ENCODE measurements at places on chromosomes 4 and X.

DNA sequence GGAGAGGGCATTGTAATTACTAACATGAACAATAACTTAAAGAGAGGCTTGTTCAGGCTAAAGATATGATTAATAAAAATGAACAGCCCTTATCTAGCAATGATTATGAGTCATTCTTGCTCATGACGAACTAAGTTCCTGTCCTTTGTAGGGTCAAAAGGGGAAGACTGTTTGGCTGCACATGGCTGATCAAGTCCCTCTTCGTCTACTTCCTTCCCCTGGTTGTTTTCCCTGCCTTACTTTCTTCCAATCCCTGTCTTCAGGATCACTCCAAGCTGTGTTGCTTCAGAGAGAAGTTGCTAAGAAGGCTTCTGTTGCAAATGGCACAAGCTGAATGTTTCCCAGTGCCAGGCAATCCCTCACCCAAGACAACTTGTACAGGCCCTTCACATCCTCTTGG is 115.0 kb upstream of the HS3ST1 start:
- no peak for DNase-seq

- peak; percentile 17 for DNase-seq
Observed at GRCh38 chrX:3815896-3816664, 102.6 kb upstream of the PRKX start.

DNA sequence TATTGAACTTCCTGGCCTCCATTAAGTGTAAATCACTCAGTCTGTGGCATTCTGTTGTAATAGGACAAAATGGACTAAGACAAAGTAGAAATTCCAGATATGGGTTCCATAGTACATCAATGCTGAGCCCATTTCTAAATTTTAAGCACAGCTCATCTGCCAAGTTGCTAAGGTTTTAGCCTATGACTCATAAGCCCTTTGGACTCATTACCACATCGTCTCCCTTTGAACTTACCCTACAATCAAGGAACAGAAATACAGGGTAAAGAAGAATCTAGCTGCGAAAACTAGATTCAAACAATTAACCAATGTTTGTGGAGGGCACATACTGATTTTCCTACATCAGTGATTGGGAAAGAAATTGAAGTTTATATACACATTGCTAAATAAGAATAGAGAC is 31.8 kb downstream of the NAA11 start:
- DNase-seq, result no peak

GRCh38 chr4:121119715-121120114 is 44.4 kb downstream of the TNIP3 start:
- DNase-seq, result no peak

DNA sequence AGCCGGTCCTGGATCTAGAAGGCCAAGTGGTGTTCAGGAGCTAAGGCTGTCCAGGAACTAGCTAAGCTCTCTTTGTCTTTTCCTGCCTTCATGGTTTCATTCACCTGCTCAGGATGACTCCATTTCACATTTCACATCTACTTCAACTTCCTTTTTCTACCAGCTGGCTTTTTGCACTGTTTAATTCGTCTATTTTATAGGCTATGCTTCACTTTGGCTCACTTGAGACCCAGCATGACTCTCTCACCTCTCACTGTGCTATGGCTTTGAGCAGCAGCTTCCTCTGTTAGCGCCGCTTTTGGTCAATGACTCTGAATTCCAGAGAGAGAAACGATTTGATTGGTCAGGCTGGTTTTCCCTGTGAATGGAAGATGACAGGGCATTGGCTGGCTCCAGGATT is 213.5 kb upstream of the CLNK start:
- DNase-seq, result no peak

- DNase-seq, result peak; percentile 55
Observed at GRCh38 chr4:16264798-16265197, 38.5 kb upstream of the TAPT1 start.

GRCh38 chr4:39263895-39264294 is 81.6 kb downstream of the WDR19 start:
- no peak for DNase-seq

- DNase-seq, result peak; percentile 66
Observed at GRCh38 chrX:13659063-13659462, 6.1 kb downstream of the TCEANC start.

DNA sequence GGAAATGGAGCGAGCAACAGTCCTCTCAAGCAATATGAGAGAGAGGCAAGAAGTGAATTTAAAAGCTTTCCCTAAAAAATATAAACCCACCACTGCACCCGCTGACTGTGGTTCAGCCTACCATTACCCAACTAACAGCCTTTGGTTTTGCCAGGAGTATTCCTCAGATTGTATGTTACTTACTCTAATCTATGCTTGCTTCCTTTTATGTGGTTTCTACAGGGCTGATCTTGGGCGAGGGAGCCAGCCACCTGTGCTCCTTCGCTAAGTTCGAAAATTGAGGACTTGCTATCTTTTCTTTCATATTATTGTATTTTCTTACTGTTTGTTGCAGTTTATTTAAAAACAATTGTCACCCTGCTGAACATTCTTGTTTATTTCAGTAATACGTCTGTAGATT is 101.1 kb downstream of the DDX53 start:
- no peak for DNase-seq

DNA sequence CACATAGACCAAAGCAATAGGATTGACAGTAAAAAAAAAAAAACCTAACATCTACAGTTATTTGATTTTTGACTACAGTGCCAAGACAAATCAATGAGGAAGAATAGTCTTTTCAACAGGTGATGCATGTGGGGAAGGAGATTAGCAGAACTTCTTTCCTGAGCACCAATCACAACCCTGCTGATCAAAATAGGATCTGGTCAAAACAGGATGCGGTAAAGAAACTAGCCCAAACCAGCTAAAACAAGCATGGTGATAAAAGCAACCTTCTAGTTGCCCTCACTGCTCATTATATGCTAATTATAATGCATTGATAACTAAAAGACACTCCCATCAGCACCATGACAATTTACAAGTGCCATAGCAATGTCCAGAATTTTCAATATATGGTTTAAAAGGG is 667.5 kb downstream of the GRXCR1 start:
- DNase-seq, result no peak

GRCh38 chr4:174320494-174321199 is 36.9 kb downstream of the CEP44 start:
- no peak for DNase-seq

DNA sequence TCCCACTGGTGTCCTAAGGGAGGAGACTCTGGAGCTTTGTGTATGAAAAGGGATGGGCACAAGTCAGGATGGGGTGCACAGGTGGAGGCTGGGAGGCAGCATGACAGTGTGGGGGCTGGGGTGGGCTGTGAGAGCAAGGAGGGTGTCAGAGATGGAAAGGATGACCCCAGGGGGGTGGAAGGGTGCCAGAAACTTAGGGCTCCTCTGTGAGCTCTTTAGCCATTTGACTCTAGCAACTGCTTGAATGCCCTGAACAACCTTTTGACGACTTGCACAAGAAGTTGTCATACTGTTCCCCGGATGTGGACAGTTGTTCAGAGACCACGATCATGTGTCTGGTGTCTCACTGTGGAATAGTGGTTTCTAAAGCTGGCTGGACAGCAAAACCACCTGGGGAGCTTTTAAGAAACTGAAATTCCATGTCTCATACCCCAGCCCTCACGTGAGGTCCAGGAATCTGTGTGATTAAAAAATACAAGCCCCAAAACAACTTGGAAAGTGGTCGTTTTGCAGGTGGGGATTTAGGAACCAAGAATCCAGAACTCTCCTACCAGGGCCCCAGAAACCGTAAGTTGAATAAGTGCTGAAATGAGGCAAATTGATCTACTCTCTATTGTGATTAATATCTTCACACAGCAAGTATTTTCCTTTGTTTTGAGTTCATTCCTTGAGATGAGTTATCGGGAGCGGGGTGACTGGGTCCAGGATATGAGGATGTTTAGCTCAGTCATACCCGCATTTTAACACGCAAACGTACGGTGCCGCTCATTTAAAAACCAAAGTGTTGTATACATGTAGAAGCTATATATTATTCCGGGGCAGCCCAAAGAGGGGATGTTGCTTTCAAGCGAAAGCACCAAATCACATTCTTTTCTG is 3.4 kb downstream of the RHOH start:
- DNase-seq, result peak; percentile 32

DNA sequence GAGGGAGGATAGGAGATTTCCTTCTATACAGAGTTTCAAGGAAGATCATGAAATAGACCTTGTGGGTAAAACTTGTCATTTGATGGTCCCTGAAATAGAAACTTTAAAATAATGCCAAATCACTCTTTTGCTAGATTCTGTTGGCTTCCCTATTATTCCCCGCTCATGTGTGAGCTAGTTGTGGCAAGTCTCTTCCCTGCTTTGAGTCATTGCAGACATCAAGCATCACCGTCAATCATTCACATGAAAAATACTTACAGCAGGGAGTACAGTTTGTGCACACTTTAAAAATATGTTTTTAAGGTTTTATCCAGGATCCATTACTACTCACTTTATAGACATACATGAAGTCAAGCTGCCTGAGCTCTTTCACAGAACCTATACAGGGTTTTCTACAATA is 35.2 kb upstream of the INPP4B start:
- no peak for DNase-seq

- peak; percentile 82 for DNase-seq
Observed at GRCh38 chrX:151754047-151754429, 19.5 kb downstream of the CNGA2 start.

DNA sequence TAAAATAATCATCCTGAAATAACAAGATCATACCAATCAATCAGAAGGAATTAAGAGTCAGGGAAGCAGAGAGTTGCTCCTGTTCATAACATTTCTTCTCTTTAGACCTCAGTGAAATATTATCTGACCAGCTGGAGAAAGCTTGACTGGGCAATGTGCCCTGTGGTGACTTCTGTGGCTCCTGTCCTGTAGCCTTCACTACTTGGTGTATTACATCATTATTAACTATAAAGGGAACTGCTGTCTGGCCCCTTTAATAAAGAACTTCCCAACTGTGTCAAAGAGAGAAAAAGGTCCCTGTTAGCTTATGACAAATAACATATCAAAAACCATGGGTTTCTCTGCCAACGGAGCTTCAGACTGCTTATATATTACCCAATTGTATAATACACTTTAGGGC is 18.0 kb downstream of the OPHN1 start:
- DNase-seq, result peak; percentile 80

DNA sequence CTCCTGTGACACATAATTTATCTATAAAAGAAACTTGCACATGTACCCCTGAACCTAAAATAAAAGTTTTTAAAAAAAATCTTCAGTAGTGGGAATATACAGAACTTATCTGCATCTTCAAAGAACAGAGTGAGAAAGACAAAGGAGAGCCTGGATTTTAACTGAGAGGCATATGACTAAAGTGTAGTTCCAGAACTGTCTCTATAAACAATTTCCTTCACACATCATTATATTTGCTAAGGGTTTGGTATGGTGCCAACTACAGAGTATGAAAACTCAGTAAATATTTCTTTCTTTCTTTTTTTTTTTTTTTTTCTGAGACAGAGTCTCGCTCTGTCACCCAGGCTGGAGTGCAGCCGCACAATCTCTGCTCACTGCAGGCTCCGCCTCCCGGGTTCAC is 49.9 kb upstream of the NFKB1 start:
- no peak for DNase-seq

DNA sequence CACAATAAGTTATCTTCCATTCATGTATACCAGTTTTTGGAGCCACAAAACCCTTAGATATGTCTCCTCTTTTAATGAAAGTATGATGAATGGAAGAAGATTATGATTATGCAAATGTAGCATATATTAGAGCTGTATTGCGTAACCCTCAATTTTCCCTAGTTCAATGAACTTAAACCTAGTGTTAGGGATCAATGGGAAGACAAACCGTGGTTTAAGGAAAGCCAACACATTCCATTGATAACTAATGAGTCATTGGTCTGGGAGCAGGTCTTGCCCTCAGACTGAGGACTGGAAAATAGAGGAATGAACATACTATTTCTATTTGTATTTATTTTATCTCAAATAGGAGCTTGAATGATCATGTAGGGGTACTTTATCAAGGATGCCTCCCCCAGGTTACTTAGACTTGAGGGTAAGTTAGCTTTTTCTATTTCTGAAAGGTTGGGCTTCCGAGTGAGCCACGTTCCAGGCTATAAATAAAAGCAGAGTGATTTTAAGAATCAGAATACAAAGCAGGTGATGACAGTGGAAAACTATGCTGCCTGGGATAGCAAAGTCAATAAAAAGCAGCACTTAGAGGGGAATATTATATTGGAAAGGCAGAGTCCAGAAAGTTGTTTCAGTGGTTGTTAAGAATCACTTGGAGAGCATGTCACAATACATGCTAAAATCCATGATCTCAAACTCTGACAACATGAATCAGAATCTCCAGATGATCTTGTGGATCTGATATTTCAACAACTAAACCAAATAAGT is 356.0 kb downstream of the ADAM29 start:
- peak; percentile 44 for DNase-seq

DNA sequence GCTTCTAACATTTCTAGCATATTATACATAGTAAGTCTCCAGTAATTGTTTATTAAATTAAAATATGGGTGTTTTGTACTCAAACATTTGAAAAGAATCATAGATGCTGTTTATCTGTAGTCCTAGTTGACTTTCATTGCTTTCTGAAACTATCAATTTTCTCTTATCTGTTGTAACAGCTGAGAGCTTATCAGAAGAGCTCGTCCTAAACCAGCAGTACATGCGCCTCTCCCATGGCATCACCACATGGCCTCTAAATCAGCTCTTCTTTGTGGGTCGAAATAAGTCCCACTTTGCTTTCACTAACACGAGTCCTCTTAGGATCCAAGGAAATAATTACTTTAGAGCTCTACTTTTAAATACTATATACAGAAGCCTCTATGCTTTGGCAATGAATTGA is 55.1 kb downstream of the PPP3CA start:
- DNase-seq, result no peak

GRCh38 chr4:48667148-48667547 is 112.9 kb downstream of the FRYL start:
- no peak for DNase-seq

GRCh38 chr4:86551387-86551786 is 42.7 kb upstream of the PTPN13 start:
- no peak for DNase-seq

- peak; percentile 21 for DNase-seq
Observed at GRCh38 chr4:17704020-17704650, 77.3 kb downstream of the FAM184B start.

GRCh38 chr4:152385551-152385950 is 150.3 kb downstream of the FBXW7 start:
- DNase-seq, result peak; percentile 20

DNA sequence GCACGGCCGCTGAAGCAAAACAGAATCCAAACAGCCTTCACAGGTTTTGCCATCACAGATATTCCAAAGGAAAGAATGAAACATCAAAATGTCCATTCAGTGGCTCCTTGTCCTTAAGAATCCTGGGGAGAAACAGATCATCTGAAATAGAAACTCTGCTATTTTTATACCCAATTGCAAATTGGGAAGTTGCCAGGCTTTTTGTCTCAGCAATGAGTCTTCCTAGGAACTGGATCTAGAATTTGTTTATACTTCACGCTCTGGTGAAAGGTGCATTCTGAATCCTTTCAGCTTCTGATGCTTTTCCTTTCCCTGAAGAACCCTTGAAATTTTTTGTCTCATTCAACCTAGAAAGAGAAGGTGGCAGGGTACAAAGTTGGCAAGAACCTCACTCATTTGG is 218.9 kb downstream of the FBXW7 start:
- peak; percentile 17 for DNase-seq

- peak; percentile 43 for DNase-seq
Observed at GRCh38 chr4:52421811-52422213, 237.3 kb downstream of the USP46 start.

GRCh38 chr4:54723220-54723619 is 65.5 kb downstream of the KIT start:
- DNase-seq, result no peak

GRCh38 chrX:129622757-129623301 is 31.9 kb downstream of the APLN start:
- no peak for DNase-seq

Data from AG10803 (cell line).